ENCODE measurements at places on chromosomes 3 and 15.

DNA sequence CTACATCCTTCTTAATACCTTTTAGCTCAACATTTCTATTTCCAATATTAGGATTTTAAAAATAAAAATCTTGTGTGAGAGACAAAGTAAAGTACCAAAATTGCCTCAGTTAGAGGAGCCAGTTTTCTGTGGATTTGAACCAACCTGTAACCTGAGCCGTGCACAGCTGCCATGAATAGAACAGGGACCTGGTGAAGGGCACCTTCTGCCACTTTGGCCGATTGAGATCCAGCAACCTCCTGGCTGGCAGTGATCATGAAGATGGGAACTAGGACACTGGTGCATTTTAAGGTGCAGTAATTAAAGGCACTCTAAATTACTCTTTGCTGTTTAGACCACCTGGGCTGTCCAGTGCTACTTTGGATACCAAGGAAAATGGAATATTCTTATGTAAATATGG is 34.3 kb upstream of the TRAK1 start:
- DNase-seq = no peak

DNA sequence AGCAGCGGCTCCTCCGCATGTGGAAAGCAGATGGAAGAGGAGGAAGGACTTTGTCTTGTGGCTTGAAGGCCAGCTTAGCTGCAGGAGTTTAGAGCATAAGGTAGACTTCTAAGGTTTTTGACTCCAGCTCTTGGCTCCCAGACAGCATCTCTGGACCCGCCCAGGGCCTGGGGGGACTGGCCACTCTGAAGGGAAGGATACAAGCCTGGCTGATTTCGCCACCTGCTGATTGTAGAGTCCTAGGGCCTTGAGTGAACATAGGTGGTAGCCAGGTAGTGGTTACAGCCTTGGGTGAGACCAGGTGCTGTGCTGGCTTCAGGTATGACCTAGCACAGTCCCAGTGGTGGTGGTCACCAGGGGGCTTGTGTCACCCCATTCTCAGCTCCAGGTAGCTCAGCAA is 48.4 kb upstream of the RPL35A start:
- no peak for DNase-seq

DNA sequence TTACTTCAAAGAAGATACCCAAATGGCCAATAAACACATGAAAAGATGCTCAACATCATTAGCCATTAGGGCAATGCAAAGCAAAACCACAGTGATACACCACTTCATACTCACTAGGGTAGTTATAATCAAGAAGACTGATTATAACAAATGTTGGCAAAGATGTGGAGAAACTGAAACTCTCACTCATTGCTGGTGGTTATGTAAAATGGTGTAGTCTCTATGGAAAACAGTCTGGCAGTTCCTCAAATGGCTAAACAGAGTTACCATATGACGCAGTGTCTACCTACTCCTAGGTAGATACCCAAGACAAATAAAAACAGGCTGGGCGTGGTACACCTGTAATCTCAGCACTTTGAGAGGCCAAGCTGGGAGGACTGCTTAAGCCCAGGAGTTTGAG is 3.5 kb upstream of the ZFAND6 start:
- DNase-seq = no peak

DNA sequence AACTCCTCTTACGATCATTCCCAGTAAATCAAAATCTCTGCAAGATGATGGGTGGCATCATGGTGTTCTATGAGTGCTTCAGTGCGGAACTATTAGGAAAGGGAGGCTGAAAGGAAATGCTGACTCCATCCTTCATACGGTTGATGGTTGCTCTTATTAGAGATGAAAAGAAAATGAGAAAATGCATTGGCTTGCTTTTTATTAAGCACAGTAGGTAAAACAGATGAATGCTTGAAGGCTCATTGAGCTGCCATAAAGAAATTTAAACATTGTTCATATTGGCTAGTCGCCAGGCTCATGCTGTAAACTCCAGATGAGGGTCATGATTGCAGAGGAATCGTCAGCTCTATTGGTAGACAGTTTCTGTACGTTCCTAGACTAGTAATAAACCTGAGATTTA is 115.8 kb downstream of the EPHA3 start:
- no peak for DNase-seq

DNA sequence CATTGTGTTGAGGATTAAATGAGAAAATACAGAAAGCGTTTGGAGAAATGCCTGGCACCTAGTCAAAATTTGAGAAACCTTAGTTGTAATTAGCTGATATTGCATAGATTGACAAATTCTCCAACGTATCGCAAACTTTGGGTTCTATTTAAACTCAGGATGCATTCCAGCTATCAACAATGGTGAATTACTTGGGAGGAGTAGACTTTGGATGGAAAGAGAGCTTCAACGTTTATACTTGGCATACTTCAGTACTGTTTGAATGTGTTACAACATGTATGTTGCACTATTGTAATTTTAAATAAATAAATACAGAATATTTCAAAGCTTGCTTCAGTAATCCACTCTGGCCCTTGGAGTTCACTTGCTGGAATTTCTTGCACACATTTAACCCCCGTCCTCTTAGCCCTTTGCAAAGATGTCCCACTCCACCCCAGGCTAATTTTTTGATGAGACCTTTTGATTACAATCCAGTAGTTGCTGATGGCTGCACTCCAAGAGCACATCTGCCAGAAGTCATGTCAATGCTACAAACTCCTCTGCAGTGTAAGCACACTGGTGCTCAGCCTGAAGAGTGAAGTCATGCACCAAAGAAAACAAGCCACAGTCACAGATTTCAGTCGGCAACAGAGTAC is 4.7 kb upstream of the DIS3L start:
- no peak for DNase-seq

- no peak for DNase-seq
Observed at GRCh38 chr3:8313560-8314267, 187.9 kb upstream of the LMCD1 start.

- DNase-seq = no peak
Observed at GRCh38 chr3:123708531-123708930, 123.7 kb upstream of the HACD2 start.

DNA sequence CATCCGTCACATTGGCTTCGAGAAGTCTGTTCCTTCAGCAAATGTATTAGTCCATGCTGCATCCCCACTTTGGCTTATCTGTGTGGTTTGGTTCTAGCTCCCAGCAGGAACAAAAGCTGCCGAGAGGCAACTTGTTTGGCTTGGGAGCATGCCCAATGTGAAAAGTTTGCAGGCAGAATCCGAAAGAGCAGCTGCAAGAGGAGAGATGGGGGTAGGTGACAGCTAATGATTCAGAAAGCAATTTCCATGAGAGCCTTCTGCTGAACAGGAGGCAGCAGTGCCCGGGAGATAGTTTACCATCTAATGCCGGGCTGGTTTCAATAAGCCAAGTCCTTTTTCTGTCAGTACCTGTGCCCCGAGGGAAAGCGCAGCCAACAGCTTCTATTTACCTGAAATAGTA is 60.2 kb downstream of the GRM7 start:
- DNase-seq = no peak

- DNase-seq = no peak
Observed at GRCh38 chr3:108509263-108509662, 1.1 kb downstream of the MYH15 start.

DNA sequence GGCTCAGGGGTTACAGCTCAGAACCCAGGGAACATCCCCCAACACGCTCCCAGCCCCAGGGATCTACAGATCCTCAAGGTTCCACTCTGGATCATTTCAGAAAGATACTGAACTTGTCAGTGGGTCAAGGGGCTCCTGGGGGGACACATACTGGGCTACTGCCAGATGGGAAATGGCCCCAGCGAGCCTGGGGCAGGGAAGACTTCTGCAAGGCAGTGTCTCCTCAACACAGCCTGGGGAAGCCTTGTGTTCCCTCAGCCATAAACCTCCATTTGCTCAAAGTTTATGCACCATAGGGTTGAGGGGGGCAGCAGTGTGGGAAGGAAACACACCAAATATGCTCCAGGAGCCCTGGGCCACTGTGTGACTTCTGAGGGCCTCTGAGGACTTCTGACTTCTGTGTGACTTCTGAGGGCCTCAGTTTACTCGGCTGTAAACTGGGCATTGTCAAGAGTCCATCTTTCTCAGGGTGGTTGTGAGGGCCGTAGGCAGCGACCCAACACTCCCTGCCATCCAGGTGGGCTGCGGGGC is 58.4 kb downstream of the IQSEC1 start:
- DNase-seq = peak; percentile 36

GRCh38 chr15:44381236-44381635 is 46.2 kb upstream of the CTDSPL2 start:
- peak; percentile 36 for DNase-seq

DNA sequence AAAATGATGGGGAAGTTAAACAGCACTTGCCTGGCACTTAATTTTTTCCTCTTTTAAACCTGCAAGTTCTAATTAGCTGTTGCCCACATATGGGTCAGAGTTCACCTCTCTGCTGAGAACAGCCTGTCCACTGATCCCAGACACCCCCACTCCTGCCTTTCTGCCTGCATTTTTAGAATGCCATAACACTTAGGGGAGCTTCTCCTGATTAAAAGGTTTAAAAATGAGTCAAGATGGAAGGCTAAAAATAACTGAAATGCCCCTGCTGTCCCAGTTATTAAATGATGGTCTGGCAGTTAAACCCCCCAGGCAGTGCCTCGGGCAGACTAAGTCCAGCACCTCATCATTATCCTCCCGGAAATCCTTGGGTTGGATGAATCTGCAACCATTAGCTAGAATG is 913.6 kb upstream of the ARPP21 start:
- DNase-seq = no peak

DNA sequence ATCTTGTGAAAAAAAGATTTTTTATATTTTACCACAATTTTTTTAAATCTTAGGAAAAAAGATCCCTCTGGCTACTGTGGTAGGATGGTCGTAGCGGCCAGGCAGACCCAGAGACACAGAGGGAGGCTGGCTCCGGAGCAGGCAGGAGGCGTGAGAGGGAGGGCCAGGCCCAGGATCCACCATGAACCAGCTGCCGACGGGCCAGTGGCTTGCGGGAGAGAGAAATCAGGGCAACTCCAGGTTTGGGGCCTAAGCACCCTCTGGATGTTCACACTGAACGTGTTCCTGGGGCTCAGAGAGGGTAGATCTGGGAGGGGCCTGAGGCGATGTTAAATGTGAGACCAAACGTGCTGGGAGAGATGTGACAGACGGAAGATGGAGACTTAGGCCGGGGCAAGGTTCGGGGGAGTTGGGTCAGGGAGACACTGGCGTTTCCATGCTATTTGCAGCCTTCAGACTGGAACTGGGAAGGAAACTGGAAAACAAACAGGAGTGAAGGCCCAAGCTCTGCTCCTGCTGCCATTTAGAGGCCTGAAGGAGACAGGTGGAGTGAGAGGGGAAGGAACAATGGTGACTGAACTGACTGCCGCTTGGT is 1.6 kb upstream of the VILL start:
- DNase-seq = no peak

GRCh38 chr3:101292027-101292426 is 28.3 kb downstream of the IMPG2 start:
- DNase-seq = no peak

DNA sequence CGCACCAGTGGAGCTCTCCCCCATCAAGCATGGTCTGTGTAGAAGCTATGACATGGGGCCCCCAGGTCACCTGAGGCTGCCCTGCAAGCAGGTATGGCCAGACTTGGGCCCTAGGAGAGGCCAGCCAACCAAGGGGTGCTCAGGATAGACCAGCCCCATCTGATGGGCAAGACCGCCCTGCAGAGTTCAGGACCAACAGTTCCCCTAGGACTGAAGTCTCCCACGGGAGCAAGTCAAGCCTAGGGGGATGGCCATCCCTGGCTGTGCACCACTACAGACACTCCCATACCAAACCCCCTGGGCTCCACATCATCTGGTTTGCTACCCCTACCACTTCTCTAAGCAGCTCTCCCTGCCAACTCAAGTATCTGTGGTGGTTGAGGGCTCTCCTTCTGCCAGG is 142.2 kb upstream of the MANF start:
- no peak for DNase-seq

- no peak for DNase-seq
Observed at GRCh38 chr3:66021731-66022131, 17.0 kb downstream of the MAGI1 start.

DNA sequence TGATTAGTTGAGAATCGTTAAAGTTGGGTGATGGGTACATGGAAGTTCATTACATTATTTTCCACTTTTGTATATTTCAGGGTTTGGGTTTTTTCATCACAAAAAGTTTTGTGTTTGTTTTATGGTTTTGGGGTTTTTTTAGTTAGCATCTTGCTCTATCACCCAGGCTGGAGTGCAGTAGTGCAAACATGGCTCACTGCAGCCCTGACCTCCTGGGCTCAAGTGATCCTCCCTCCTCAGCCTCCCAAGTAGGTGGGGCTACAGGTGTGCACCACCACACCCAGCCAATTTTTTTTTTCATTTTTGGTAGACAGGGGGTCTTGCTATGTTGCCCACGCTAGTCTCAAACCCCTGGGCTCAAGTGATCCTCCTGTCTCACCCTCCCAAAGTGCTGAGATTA is 100.1 kb upstream of the CHD2 start:
- DNase-seq = no peak

DNA sequence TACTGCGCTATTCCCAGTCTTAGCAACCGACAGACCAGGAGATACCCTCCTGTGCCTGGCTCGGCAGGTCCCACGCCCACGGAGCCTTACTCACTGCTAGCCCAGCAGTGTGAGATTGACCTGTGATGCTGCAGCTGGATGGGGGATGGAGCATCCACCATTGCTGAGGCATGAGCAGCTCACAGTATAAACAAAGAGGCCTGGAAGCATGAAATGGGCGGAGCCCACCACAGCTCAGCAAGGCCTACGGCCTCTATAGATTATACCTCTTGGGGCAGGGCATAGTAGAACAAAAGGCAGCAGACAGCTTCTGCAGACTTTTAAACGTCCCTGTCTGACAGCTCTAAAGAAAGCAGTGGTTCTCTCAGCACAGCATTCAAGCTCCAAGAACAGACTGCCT is 160.3 kb downstream of the ANXA2 start:
- no peak for DNase-seq

DNA sequence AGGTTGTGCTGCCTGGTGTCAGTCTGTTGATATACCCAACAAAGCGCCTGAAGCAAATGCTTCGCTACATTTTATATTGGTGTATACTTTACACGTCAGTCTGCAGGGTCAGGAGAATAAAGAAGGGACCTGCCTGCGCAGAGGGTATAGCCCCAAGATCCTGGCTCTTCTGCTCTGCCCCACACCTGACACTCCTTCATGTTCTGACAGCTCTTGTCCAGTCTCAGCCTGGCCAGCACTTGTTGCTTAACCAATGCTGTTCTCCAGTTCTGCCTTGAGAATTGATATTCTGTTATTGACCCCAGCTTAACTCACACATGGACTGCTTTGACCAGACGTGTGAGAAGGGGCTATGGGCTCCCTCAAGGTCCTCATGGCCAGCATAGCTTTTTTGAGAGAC is 35.8 kb upstream of the BSN start:
- no peak for DNase-seq

- no peak for DNase-seq
Observed at GRCh38 chr15:64850778-64851502, 9.2 kb downstream of the PLEKHO2 start.

- no peak for DNase-seq
Observed at GRCh38 chr3:170062068-170062467, 24.3 kb downstream of the GPR160 start.

DNA sequence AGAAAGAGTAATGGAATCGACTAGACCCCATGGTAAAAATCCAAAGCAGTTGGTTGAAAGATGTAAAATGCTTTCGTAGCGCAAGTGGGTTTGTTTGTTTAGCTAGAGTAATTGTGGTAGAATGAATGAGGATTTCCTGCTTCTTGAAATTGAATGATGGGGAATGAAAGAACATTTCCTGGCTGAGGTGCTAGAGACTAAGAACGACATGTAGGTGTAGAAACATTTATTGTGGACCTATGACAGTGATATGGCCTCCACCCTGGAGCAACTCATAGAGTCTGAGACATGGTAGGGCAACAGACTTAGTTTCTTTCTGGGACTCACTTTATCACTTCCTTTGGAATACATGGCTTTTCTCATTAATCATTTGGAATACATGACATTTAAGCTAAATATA is 467.6 kb upstream of the CFAP20DC start:
- no peak for DNase-seq

All from suppressor macrophage treated with lipopolysaccharide for 1 hour (primary cell).